Aorta (tissue), 5 donors: ENCODE measurements at places on chromosomes 7 and 10.

GRCh38 chr10:109889867-109890266, 33.4 kb downstream of the XPNPEP1 start:
- no peak for DNase-seq

GRCh38 chr10:79166312-79166721, 97.6 kb downstream of the ZMIZ1 start:
- DNase-seq = no peak

DNA sequence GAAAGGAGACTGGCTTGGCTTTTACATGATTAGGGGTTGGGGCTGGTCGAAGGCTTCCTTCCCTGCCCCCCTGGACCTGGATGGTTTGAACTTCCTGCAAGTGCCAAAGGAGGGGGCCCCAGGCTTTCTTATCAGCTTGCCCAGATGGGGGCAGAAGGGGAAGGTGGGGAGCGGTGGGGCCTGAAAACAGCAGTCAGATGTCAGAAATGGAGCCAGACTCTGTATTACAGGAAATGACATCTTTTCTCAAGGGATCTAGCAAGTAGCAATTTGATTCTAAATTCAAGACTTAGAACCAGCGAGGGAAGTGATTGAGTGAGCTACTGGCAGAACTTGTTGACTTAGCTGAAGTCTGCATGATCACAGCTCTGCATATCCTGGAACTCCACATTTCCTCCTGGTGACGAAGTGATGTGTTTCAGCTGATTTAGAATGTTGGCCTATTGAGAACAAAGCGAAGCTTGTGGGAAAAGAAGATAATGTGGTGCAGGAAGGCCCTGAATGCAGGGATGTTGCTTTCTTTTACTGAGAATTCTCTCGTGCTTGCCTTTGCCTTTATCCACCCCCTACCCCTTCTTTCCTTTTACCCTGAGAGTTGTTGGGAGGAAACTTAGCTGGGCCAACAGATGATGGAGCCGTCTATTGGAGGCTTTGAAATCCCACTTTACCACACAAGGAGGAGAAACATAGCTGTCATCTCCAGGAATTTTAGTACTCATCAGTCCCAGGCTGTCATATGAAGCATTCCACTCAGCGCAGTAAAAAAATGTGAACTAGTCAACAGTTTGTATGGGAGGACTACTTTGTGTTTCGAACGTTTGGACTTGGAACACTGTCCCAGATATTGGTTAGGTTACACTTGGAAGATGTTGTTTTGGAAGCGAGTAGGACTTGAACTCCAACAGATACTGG, 43.2 kb downstream of the CCNY start:
- DNase-seq = peak; percentile 68

DNA sequence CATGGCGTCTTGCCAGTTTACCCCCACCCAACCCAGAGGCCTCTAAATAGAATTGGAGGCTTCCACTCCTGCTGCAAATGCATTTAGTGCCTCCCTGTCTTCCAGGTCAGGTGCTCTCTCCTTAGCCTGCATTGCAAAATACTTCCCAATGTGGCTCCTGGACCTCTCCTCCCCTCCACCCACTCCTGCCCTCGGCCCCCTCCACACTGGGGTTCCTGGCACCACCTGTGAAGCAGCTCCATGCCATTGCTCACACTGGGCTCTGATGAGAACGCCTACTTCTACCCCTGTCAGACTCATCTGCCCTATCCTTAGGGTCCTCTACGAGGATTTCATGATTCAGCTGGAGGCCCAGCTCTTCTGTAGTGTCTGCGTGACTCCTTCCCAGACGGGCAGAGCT, 37.4 kb downstream of the C10orf120 start:
- DNase-seq = no peak

GRCh38 chr7:18820981-18821380, 296.5 kb downstream of the TWIST1 start:
- no peak for DNase-seq

DNA sequence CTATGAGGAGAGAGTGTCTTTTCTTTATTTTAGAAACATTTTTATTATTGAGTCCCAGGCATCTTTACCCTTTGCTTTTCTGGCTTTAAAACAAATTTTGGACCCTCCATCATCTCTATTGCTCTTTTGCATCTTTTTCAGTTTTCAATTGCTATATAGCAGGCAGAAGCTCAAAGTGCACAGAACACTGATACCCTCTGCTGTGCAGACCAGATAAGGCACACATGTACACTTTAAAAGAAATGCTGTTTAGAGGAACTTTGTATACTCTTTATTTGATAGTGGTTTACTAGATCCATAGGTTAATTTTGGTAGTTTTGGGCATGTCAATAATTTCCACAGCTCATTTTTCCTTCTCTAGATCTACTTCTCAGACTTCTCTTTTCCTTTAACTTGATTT, 324.2 kb downstream of the SH2D4B start:
- DNase-seq = no peak

DNA sequence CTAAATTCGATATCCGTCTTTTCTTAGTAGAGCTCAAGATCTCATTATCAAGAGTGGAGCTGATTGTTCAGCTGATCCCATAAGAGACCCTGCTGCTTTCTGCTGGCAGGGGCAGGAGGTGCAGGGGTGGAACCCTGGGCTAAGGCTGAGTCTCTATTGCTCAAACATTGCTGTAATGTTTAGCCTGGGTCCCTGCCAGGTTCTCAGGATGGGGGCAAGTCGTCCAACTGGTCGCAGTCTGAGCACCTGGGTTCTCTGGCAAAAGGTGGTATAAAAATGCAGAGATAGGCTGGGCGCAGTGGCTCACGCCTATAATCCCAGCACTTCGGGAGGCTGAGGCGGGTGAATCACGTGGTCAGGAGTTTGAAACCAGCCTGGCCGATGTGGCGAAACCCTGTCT, 62.0 kb upstream of the NRBF2 start:
- DNase-seq = no peak

DNA sequence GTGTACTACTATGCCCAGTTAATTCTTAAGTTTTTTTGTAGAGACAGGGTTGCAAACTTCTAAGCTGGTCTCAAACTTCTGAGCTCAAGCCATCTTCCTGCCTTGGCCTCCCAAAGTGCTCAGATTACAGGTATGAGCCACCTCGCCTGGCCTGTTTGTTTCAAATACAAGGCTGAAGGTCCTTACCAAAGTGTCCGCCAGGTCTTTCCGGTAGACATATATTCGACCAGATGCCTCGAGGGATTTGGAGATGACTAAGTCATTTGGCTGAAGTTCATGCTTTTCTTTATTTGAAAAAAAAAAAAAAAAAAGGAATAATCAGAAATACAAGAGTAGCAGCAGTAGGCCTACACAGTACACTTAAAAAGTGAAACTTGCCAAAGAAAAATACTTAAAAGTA, 204.5 kb upstream of the CDCA7L start:
- no peak for DNase-seq

DNA sequence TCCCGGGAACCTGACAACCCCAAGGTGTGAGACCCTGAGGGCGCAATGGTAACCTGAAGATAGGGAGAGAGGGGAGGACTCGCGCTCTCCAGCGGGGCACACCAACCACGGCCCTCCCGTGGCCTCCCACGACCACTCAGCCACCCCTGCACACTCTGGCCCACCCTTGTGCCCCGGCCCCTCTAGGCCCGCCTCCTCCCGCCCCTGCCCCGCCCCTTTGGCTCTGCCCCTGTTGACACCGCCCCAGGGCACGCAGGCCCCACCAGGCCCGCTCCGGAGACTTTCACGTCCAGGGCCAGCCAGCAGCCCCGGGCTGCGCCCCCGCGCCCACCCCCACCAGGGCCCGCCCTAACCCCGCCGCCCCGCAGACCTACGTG, 10.9 kb downstream of the ATG9B start:
- no peak for DNase-seq

DNA sequence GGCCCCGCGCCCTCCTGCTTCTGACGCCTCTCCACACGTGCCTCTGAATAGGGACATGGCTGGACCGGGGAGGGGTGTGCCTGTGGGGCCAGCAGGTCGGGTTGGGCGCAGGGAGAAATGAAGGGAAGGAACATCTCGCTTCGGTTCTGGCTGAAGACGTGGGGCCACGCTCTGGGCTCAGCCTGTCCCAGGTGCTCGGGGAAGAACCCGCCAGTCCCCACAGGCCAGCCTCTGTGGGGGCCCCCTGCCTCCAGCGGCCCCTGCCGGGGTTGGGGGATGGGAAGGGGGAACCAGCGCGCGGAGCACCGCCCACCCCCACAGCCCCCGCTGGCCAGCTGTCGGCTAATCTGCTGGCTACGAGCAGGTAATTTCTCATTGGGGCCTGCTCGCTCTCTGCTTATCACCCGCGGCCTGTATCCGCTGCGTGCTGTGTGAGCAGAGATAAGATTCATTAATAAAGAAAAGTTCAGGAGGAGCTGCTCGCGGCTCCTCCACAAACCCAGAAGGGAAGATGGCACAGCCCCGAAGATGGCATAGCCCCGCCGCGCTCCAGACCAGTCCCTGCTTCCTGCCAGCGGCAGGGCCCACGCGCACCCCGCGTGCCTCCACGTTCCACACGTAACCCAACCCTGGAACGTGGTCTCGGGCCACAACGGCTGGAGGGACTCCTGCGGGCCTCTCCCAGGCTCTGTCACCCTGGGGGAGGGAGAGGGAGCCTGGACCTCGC, 186.2 kb downstream of the ELFN1 start:
- peak; percentile 70 for DNase-seq

- no peak for DNase-seq
Observed at GRCh38 chr10:76581506-76582256, 1055.9 kb downstream of the KCNMA1 start.

- DNase-seq = no peak
Observed at GRCh38 chr10:84499846-84500245, 171.5 kb downstream of the CCSER2 start.

GRCh38 chr7:77855371-77856083, 57.0 kb downstream of the PHTF2 start:
- no peak for DNase-seq

DNA sequence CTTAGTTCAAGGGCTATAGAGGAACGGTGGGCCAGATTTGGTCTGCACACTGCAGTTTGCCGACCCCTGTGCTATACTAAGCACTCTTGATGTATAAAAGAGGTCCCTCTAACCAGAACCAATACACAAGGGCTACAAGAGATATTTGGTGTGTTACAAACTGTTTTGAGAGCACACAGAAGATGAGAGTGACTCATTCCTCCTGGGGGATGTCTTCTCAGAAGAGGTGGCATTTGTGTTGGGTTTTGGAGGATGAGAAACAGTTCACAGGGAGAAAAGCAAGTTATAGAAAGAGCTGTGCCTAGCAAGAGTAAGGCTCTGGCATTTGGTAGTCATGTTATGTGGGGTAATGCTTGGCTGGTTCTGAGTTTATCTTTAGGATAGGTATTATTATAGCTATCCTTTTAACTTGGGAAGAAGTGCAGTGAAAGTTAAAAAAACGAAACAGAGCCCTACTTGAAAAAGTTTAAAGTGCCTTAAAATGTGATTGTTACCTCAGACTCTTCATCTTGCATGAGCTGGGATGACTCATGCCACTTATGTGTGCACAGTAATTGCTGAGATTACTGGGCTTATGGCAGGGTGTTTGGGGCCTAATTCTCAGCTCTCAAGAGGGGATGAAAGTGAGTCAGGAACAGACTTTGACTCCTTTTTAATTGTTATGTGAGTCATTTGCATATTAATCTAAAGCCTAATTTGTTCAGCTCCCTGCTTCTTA, 160.4 kb downstream of the KIF20B start:
- no peak for DNase-seq

DNA sequence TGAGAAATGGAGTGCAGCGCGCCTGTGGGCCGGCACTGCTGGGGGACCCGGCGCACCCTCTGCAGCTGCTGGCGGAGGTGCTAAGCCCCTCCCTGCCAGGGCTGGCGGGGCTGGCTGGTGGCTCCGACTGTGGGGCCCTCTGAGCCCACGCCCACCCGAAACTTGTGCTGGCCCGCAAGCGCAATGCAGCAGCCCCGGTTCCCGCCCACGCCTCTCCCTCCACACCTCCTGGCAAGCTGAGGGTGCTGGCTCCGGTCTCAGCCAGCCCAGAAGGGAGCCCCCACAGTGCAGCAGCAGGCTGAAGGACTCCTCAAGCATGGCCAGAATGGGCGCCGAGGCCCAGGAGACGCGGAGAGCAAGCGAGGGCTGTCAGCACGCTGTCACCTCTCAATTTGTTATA, 1063.0 kb upstream of the AUTS2 start:
- no peak for DNase-seq

- DNase-seq = no peak
Observed at GRCh38 chr7:42085531-42085930, 151.5 kb downstream of the GLI3 start.

DNA sequence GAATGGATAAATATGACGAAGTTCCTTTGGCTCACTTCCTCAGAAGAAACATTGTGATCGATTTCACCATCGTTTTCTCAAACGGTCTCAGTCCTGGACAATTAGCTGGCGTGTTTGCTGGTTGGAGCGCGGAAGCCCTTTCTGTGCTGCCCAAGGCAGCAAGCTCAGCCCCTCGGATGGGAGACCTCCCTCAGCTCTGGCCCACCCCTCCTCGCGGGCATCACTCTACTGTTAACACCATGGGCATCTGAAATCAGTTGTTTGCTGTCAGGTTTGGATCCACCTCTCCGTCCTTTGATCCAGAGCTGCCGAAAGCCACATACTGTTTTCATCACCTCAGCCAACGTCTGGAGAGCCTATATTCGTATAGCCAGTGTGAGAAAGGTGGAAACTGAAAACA, 68.2 kb downstream of the C10orf143 start:
- DNase-seq = peak; percentile 24

DNA sequence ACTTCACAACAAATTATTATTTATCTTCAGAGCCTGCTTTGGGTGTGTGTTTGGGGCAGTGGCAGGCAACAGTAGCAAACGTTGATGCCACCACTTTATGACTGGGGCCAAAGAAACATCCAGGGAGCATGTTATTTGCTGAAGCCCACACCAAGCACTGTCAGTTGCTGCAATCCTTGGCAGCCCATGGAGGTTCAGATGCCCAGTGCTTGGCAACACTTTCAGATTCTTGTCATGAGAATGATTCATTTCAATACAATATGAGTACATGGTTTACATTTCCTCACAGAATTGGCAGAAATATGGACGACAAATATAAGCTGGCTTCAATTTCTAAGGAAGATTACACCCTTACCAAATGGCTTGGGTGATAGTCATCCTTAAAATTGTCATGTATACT, 46.5 kb upstream of the GLI3 start:
- no peak for DNase-seq

DNA sequence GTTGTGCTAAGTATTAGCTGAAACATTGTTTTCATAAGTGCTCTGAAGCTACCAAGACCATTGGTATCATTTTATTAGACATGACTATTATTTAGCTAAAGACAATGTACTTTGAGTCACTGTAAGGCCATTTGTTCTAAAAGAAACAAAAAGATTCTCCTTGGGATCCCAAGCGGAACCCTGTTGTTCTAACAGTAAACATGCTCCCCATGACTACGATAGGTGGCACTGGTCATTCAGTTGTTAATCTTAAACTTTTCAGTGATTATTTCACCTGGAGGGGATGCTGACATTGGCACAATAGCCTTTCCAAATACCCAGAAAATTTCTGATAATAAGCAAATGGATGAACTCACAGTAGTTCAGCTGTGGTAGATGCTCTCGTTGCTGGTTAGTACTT, 715.0 kb downstream of the AUTS2 start:
- DNase-seq = no peak

DNA sequence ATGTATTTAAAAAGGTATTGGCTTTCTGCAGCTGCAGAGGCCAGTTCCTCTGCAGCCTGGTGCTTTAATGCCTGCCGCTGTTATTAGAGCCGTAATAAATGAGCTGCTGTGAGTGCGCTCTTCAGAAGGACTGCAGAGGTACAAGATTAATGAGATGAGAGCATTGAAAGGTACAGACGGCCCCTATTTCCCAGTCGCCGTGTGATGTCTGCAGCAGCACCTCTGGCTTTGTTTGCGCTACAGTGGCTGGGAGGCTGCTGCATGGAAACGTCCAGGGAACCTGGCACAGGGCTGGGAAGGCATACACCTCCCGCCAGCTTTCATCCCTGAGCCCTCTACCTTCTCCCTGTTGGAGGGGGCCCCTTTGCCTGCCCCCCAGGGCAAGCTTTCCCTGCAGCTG, 383.8 kb upstream of the ZMIZ1 start:
- DNase-seq = no peak
